Tibial nerve (tissue), 4 donors: ENCODE measurements at places on chromosomes 6 and 20. TPM values are rescaled to one million over a fixed set of nuclear protein-coding genes. Genes with fewer than 3 reads are reported as not detected.

Gene FKBP1C
- not detected for total RNA-seq

Gene GSTA2
- total RNA-seq: not detected

Gene ESR1
- 5.4 TPM for total RNA-seq

Gene PHACTR1
- 1.8 TPM for total RNA-seq

Gene ADGRG6
- total RNA-seq: 41.2 TPM

Gene NR2E1
- total RNA-seq: not detected

Gene EFCAB8
- not detected for total RNA-seq

Gene CEP250
- total RNA-seq: 41.1 TPM

Gene MATN4
- not detected for total RNA-seq

Gene GTSF1L
- not detected for total RNA-seq

Gene BMP7
- 11.7 TPM for total RNA-seq

Gene LCA5
- 5.1 TPM for total RNA-seq

Gene SLC22A7
- total RNA-seq: not detected

Gene MRAP2
- 7.6 TPM for total RNA-seq

Gene SIRPD
- not detected for total RNA-seq

Gene ZNF343
- 12.0 TPM for total RNA-seq

Gene ZNF341
- 2.2 TPM for total RNA-seq

Gene NOX3
- total RNA-seq: not detected

Gene RSPO3
- total RNA-seq: 10.2 TPM

Gene HCRTR2
- not detected for total RNA-seq

Gene FHL5
- total RNA-seq: 38.0 TPM

Gene SAMD3
- total RNA-seq: 2.1 TPM

Gene TMEM200A
- total RNA-seq: 5.3 TPM

Gene SIRPG
- not detected for total RNA-seq

Gene SLC25A27
- 57.8 TPM for total RNA-seq
